ENCODE measurements at places on chromosomes 12 and 14.

GRCh38 chr12:41846718-41847117 lies 298.0 kb downstream of the GXYLT1 start:
- no peak for DNase-seq

GRCh38 chr12:1059162-1059561 lies 68.1 kb downstream of the ERC1 start:
- DNase-seq = no peak

DNA sequence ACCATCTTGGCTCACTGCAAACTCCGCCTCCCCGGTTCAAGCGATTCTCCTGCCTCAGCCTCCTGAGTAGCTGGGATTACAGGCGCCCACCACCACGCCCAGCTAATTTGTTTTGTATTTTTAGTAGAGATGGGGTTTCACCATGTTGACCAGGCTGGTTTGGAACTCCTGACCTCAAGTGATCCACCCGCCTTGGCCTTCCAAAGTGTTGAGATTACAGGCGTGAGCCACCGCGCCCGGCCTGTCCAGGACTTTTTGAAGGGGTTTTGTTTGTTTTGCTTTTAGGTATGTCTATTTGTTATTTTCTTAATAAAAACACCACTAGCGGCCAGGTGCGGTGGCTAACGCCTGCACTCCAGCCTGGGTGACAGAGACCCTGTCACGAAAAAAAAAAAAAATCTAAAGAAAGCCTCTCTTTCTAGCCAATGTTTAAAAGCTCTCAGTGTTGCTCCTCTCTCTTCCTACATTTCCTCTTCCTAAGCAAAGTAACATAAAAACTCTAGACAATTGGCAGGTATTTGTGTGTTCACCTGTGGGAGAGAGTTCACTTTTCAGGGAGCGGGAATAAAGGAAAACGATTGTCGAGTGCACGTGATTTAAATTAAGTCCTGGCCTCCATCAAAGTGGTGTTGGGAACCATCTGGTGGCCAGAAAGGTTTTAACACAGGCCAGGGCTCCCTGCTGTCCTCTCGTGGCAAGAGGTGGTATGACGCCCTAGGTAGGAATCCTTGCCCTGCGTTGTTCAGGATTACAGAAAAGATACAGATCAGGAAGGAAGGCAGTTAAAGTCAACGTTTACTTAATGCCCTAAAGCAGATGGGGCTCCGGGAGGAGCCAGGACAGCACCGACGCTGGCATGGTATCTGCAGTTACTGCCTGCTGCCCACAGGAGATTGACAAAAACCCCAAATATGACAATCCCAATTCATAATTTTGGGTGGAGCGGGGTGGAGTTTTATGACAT lies 36.2 kb upstream of the ATP23 start:
- DNase-seq = peak; percentile 57

- DNase-seq = no peak
These were observed 466.0 kb downstream of the RAD51B start for GRCh38 chr14:68285421-68286179.

DNA sequence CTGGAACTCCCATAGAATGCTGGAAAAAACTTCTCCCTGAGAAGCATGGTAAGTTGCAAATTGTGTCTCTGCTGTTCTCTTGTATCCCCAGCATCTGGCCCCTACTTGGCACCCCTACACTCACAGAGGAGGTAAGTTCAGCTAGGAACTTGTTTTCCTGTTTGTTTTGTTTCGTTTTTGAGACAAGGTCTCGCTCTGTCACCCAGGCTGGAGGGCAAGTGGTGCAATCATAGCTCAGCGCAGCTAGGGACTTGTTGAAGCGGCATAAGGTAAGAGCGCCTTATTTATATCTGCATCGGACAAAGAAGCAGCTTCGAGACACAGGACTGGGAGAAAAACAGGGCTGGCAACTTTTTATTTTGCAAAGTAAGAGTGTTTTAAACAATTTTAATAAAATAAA lies 18.5 kb upstream of the ANO2 start:
- no peak for DNase-seq

- no peak for DNase-seq
These were observed 2.0 kb upstream of the ING4 start for GRCh38 chr12:6664902-6665301.

DNA sequence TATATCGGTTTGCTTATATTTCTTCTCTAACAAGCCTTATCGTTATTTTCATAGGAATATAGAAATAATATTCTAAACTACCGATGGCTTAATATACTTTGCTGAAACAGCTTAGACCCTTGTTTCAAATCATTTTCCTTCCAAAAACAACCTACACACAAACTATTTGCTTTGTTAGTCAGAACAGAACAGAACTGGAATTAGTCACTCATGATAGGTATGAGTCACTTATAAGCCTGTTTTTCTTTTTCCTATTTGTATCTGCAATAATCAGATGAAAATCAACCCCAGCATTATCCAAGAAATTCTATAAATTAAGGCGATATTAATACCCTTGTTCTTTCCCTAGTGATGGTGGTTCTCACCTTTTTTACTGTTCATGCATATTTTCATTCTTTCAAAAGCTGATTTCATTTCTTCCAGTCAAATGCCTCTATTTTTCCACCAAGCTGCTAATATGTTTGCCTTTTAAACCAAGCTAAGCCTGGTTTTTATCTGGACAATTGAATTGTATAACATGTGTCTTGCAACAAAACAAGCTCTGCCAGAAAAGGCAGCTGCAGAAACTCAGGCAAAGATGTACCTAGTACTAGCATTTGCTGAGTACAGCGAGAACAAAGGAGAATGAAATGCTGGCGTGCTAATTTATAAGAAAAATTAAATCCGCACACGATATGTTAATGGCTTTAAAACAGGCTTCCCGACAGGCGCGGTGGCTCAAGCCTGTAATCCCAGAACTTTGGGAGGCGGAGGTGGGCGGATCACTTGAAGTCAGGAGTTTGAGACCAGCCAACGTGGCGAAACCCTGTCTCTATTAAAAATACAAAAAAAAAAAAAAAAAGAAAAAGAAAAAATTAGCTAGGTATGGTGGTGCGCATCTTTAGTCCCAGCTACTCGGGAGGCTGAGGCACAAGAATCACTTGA lies 1418.2 kb downstream of the AACS start:
- DNase-seq = no peak

- DNase-seq = no peak
These were observed 6.0 kb upstream of the GPR84 start for GRCh38 chr12:54370171-54370730.

- DNase-seq = no peak
These were observed 1.8 kb downstream of the PXMP2 start for GRCh38 chr12:132689227-132689626.

DNA sequence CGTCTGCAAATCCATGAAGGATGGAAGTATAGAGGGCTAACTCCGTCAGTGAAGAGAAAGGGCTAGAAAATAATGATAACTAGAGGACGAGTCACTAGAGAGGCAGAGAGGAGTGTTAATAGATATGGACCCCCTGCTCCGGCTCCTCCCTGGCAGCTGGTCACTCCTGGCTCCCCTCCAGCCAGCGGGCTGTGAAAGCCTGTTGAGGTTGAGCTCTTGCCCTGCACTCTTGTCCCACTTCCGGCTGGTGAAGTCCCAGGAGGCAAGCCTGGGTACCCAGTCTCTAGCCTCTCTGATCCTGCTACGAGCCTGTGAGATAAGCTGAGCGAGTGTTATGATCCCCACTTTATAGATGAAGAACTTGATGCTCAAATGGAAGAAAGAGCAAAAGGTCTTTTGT lies 90.3 kb downstream of the RFX4 start:
- no peak for DNase-seq

- DNase-seq = no peak
These were observed 81.4 kb downstream of the BBS10 start for GRCh38 chr12:76266797-76267196.

DNA sequence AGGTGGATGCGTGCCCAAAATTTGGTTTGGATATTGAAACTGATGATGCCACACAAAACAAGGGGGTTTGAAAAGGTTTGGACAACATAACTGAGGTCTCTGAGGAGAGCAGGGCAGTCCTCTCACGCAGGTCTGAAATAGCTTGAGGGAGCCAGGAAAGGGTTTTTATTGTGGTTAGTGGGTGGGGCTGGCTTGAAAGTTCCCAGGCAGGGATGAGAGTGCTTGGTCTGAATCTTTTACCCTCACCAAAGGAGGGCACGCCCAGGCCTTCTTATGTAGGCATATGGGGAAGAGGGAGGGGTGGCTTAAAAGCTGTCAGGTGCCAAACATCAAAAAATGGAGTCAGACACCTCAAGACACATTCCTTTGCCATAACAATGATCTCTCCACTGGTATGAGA lies 493.1 kb upstream of the CCDC196 start:
- DNase-seq = no peak

GRCh38 chr14:96051642-96052540 lies 12.7 kb downstream of the C14orf132 start:
- no peak for DNase-seq

- DNase-seq = no peak
These were observed 458.8 kb upstream of the NOVA1 start for GRCh38 chr14:27056586-27056985.

Data from D721Med (cell line).